ENCODE measurements at places on chromosomes 7 and 10. TPM values are rescaled to one million over a fixed set of nuclear protein-coding genes. Genes with fewer than 3 reads are reported as not detected.

- H3K27ac ChIP-seq: no peak overlapping the region
- H3K4me1 ChIP-seq: no peaks in the 10 kb centered on the region
- no peaks in the 10 kb centered on the region for H3K27me3 ChIP-seq
- no peak for DNase-seq
Observed at GRCh38 chr7:28224675-28225074, 44.1 kb upstream of the JAZF1 start.

DNA sequence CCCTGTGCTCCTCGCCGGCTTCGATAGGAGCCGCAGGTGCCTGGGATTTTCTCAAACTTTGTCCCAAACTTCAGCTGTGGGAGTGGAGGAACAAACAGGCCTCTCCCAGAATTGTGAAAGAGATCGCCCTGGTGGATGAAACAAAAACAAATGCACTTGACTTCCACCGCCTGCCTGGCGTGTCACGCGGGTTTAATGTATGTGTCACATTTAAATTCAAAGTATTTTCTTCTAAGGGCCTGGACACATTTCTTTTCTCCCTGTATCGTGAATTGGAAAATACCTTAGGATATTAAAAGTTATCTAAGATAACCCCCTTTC lies 694 bp upstream of the WASL start:
- peak overlapping the region; percentile 94 for H3K4me3 ChIP-seq
- no peaks in the 10 kb centered on the region for H3K27me3 ChIP-seq
- peaks cover 35% of the 10 kb centered on the region for H3K4me1 ChIP-seq
- peak; percentile 68 for DNase-seq
- H3K36me3 ChIP-seq: no peaks in the 10 kb centered on the region

DNA sequence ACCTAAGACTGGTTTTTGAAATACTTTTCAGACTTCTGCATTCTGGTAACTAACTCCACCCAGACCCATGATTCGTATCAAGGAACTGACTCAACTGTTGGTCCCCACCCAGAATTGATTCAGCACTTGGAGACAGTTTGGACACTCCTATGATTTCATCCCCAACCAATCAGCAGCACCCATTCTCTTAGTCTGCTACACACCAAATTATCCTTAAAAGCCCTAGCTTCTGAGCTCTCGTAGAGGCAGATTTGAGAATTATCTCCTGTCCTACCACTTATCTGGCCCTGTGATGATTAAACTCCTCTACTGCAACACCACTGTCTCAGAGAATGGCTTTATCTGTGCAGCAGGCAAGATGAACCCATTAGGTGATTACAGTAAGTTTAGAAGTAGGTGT lies 7.7 kb upstream of the GSTO1 start:
- H3K36me3 ChIP-seq: no peaks in the 10 kb centered on the region
- DNase-seq: no peak
- no peak overlapping the region for H3K27ac ChIP-seq

- H3K27me3 ChIP-seq: no peaks in the 10 kb centered on the region
- no peaks in the 10 kb centered on the region for H3K36me3 ChIP-seq
- H3K27ac ChIP-seq: no peak overlapping the region
- H3K4me3 ChIP-seq: no peak overlapping the region
- no peak for DNase-seq
Observed at GRCh38 chr7:99653754-99654153, 26.0 kb downstream of the CYP3A5 start.

- no peaks in the 10 kb centered on the region for H3K27me3 ChIP-seq
- H3K36me3 ChIP-seq: no peaks in the 10 kb centered on the region
- no peak overlapping the region for H3K27ac ChIP-seq
- no peak overlapping the region for H3K4me3 ChIP-seq
- H3K4me1 ChIP-seq: peaks cover 7% of the 10 kb centered on the region
- DNase-seq: peak; percentile 16
Observed at GRCh38 chr10:77649333-77650331, 12.0 kb upstream of the KCNMA1 start.

DKK1 gene
- 262 TPM for total RNA-seq

DNA sequence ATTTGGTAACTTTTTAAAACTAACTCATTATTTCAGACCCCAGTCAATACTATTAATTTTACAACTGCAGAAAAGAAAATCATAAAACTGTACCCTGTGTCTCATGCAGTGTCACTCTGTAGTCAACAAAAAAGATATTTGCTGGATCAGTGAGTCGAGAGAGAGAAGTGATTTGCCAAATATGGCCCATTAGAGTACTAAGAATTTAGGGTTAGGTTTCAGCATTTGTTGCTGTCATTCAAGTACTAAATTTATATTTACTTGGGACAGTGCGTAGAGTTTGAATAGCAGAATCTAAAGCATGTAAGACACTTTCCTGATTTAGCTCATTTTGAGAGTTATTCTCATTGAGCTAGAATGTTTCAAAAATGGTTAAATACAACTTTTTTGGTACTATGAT lies 38.9 kb downstream of the CACNA2D1 start:
- H3K27me3 ChIP-seq: no peaks in the 10 kb centered on the region
- no peak overlapping the region for H3K4me3 ChIP-seq
- H3K4me1 ChIP-seq: no peaks in the 10 kb centered on the region
- H3K36me3 ChIP-seq: no peaks in the 10 kb centered on the region
- H3K27ac ChIP-seq: no peak overlapping the region
- DNase-seq: no peak

SCD gene
- total RNA-seq: 492 TPM

DNA sequence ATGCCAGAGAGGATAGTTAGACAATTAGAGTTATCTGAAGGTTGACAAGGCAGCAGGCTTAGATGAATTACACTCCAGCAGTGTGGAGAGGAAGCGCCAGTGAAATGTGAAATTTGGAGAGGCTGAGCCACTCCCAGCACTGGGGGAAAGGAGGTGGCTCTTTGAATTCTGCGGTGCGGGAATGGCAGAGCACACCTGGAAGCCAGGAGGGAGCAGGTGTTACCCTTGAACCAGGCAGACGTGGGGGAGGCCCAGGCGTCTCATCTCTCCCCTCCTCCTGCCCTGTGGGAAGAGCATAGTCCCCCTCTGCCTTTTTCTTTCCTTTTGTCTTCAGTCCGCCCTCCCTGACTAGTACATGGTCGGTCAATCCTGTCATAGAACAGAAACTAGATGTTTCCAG lies 203.1 kb downstream of the DPP6 start:
- H3K4me1 ChIP-seq: no peaks in the 10 kb centered on the region
- H3K27ac ChIP-seq: no peak overlapping the region
- peaks cover 5% of the 10 kb centered on the region for H3K27me3 ChIP-seq
- no peaks in the 10 kb centered on the region for H3K36me3 ChIP-seq
- no peak for DNase-seq
- no peak overlapping the region for H3K4me3 ChIP-seq

- H3K4me3 ChIP-seq: no peak overlapping the region
- H3K27me3 ChIP-seq: no peaks in the 10 kb centered on the region
Observed at GRCh38 chr7:7682861-7683260, 35.5 kb downstream of the RPA3 start.

Data from HepG2 (cell line).